ENCODE measurements at places on chromosomes 3 and 15.

DNA sequence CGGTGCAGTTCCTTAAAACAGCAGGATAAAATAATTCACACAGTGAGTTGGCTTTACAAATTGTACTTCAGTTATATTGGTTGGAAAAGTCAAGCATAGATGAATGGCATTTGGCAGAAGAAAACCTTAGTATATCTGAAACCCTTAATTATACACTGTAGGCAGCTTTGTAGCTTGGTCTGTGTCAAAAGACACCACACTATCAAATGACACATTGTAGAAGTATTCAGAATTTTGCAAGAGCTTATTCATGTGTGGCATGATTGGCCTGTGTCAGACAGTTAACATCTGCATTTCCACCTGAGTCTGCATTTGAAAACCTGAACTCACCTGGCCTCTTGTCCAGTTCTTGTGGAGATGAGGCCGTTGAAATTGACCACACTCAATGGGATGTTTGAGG lies 13.8 kb downstream of the TMEM266 start:
- no peak for DNase-seq

DNA sequence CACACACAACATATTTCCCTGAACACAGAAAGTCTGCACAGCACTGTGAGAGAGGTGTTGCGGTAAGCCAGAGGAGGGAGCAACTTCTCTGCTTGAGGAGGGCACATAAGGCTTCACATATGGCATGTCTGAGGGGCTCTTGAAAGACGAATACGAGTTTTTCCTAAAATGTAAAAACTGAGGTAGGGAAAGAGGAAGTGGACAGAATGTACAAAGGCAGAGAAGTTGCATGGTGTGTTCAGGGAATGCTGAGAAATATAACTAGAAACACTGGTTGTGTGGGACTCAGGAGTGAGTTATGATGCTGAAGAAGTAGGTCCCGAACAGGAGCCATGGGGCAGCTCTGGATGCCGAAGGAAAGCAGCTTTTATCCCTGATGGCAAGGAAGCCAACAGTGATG lies 22.8 kb upstream of the ATP8B4 start:
- DNase-seq, result no peak

GRCh38 chr15:78880242-78880533 lies 7.5 kb downstream of the MORF4L1 start:
- no peak for DNase-seq

DNA sequence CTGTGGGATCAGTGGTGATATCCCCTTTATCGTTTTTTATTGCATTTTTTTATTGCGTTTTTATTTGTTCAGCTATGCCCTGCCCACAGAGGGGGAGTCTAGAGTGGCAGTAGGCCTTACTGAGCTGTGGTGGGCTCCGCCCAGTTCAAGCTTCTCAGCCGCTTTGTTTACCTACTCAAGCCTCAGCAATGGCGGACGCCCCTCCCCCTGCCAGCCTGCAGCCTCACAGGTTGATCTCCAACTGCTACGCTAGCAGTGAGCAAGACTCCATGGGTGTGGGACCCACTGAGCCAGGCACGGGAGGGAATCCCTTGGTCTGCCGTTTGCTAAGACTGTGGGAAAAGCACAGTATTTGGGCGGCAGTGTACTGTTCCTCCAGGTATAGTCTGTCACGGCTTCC lies 500.6 kb upstream of the MCTP2 start:
- DNase-seq, result no peak

DNA sequence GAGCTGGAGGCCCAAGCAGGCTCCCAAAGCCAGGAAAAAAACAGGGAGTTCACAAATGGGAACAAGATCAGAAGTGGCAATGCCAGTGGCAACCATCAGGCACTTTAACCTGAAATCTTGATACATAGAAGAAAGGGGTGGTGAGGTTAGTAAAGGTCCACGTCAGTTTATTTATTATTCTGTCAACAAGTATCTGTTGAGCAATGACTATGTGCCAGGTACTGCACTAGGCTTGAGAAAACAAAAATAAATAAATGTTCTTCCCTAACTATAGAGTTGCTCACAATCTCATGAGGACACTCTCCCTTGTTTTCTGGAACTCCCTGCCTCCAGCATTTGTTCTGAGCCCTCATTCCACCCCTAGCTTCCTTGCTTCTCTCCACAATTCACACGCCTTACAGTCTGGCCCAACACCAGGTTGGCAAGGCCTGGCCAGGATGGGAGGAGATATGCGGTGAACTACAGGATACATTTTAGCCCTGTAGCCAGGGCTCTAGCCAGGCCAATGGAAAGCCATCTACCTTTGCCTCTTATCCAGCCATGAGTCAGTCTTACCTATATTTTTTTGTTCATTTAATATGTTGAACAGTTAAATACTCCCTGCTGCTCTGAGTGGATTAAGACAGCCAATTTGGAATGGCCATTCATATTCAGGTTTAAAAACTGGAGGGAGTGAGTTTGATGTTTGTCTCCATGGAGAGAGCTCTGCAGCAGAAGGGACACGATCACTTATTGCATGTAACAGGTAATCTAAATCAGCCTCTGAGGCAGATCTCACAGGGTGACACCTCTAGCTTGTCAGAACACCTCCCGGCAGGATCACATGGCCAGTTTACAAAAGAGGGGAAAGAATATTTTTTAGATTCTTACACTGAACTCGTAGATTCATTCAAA lies 161.9 kb upstream of the ATP11B start:
- DNase-seq, result no peak

GRCh38 chr3:8607234-8608040 lies 37.2 kb downstream of the SSUH2 start:
- no peak for DNase-seq

GRCh38 chr3:146184241-146185015 lies 23.4 kb upstream of the PLOD2 start:
- no peak for DNase-seq

DNA sequence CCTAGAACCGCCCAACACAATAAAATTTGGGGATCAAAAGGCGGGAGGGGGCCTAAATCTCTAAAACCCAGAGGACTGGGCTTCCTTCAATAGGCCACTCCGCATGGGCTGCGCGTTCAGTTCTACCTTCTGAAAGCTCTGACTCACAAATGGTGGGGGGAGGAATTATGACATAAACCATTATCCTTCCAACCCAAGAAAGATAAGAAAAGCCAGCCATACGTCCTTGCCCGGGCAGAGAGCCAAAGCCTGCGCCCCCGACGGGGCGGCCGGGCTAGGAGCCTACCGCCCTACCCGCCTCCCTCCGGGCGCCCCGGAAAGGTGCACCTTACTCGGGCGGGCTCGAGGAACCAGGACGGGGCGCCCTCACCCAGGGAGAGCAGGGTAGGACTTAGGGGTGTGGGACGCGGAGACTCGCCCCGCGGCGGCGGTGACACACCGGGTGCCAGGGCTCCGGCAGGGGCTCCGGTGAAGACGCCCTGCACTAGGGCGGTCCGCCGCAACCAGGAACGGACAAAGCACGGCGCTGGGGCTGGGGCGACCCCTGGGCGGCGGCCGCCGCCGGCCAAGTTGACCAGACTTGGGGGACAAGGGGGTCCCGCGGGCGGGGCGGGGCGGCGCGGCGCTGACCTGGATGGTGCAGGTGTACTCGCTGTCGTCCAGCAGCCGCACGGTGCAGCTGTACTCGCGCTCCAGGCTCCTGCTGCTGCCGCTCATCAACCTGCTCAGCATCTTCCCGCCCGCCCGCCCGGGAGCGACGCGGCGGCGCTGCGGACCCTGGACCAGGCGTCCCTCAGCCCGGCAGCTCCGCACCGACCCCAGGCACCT lies 534 bp downstream of the FRMD5 start:
- DNase-seq, result no peak

DNA sequence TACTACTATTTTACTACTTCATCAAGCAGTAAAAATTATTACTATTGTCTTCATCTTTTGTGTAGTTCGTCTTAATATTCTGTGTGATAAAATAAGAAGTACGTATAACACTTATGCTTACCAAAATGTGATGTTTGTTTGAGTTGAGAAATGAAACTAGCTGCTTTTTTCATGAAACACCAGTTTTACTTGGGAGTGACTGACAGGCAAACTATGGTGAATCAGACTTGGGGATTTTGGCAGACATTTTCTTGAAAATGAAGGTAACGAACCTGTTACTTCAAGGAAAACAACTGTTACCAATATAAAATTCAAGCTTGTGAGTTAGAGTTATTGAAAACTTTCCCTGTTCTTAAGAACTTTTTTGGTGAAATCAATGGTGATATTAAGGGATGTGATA lies 10.3 kb downstream of the U2SURP start:
- no peak for DNase-seq

DNA sequence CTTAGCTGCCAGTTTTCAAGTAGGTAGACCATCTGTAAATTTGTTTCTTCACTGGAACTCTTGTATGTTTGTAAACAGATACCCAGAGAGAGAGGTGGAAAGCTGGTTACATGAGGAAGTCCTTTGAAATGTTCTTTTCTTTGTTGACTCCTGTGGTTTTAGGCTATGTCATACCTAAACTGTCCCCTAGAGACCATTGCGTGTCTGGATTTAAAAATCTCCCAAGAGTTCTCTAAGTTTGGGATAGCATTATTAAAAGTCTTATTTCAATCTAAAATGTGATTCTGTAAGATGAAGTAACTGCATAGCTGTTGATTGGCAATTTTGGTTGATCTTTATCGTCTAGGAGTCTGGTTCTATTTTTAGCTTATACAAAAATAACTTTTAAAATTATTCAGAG lies 127.2 kb downstream of the GHSR start:
- DNase-seq, result no peak

GRCh38 chr3:72214066-72214951 lies 429.4 kb upstream of the PROK2 start:
- DNase-seq, result no peak

GRCh38 chr15:39586387-39587095 lies 5.7 kb downstream of the THBS1 start:
- DNase-seq, result peak; percentile 63

DNA sequence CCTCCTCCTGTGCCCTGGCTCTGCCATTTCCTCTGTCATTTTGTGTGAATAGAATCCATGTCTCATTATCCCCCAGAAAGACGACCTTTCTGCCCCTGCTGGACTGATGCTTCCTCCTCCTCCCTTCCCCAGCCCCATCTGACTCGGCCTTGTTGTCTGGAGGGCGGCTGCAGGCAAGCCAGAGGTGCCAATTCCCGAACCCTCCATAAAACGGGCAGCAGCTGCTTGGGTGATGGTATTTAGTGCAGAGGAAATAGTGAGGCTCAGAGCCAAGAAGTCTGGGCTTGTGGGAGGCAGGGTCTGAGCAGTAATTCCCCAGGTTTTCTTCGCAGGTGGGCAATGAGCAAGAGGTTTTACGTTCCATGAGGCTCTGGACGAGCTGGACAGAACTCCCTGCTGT lies 71.2 kb downstream of the ITGA11 start:
- DNase-seq, result no peak
